Neural crest cell (in vitro differentiated cells): ENCODE measurements at places on chromosomes 3 and 15.

DNA sequence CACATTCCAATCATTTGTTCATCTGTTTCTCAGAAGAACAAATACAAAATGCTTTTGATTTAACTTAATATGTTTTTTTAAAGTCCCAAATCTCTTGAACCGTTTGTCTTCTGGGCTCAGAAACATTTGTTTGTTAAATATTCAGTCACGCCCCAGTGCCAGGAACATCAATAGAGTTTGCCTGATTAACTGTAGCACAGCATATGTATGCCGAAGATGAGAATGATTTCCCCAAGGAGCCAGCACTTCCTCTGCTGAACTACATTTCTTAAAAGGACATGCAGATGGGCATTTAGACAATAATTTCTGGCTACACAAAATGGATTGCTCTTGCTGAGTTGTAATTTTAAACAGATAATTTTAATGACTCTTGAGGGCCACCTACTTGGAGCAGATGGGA is 191.6 kb upstream of the FAM3D start:
- no peak for DNase-seq

GRCh38 chr15:91032919-91033803 is 10.8 kb upstream of the VPS33B start:
- peak; percentile 31 for DNase-seq

DNA sequence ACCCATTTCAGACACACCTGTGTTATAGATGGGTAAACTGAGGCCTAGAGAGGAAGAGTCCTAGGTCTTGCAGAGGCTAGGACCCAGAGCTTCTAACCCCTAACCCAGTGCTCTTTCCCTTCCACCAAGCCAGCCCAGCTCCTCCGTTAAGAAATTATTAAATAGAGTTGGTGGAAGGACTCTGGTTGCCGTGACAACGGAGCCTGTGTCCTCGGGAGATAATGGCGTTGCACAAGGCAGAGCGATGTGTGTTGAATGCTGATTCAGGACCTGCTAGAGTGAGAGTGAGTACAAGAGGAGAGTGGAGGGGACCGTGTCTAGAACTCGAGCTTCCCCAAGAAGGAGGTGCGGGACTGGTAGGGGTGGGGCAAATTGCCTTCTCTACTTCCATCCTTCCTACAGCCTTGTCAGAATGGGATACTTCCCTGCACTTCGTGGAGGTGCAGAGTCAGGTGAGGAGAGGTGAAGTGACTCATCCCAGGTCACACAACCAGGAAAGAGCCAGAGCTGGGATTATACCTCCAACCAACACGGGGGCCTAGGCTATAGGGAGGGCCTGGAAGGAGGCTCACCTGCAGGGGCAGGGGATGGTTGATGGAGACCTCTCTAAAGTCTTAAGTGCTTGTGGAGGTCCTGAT is 8.6 kb downstream of the SLC6A1 start:
- DNase-seq, result peak; percentile 62

DNA sequence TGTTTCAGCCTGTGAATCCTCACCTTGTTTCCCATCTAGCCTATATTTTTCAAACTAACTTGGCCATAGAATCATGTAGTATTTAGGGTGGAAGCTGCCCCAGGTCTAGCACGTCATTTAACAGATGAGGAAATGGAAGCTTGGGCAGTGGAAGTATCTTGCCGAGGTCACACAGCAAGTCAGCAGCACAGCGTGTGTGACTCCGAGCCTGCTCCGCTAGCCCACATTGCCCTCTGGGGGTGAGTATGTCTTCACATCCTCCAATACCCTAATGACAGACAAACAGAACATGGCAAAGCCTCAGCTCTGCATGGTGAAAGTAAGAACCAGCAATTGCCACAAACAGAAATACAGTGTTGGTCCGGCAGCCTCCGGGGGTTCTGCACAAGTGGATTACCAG is 2.2 kb upstream of the CCR5 start:
- DNase-seq, result no peak

GRCh38 chr15:79130535-79131130 is 40.1 kb upstream of the RASGRF1 start:
- DNase-seq, result no peak

DNA sequence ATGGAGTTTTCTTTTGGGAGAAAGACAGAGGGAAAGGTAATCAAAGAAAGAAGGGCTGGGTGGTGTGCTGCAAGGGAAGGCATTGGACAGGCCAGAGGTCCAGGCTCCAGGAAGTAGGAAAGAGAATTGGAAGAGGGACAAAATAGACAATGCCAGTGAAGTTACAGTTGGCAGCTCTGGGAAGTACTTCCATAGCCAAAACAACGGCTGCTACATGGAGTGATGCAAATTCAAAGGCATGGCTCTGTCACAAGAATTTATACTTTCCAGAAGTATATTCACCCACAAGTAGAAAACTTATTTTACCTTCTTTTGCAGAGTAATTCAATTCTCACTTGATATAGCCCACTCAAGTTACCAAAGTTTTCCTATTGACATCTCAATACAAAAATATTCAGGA is 191.5 kb downstream of the TNIK start:
- DNase-seq, result no peak

GRCh38 chr3:187321766-187322165 is 30.2 kb upstream of the MASP1 start:
- DNase-seq, result no peak

- DNase-seq, result peak; percentile 45
Measured at GRCh38 chr15:29570948-29571791, 251.1 kb downstream of the TJP1 start.

- no peak for DNase-seq
Measured at GRCh38 chr15:73366766-73367623, 1.8 kb downstream of the HCN4 start.

DNA sequence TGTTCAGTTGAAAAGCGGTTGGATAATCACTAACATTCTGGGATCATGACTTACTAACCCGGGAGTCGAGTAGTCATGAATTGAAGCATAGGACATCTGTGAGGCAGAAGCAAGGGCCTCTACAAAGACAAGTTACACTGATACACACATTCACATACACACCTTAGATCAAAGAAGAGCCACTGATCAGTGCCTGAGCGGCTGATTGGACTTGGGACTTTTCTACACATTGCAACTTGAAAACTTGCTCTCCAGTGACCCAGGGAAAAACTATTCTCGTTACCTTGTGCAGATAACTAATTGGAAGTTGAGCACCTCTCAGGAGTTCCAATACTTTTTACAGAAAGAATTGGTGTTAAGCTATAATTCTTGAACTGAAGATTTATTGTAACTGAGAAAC is 206.0 kb downstream of the CDIN1 start:
- no peak for DNase-seq

GRCh38 chr3:89332386-89332785 is 225.0 kb downstream of the EPHA3 start:
- peak; percentile 5 for DNase-seq

- no peak for DNase-seq
Measured at GRCh38 chr3:148591525-148591924, 106.2 kb upstream of the AGTR1 start.

- no peak for DNase-seq
Measured at GRCh38 chr3:14989943-14990779, 42.8 kb downstream of the NR2C2 start.

GRCh38 chr3:34924961-34925360 is 714.4 kb upstream of the ARPP21 start:
- DNase-seq, result no peak

GRCh38 chr3:98914210-98915080 is 12.9 kb upstream of the DCBLD2 start:
- no peak for DNase-seq

DNA sequence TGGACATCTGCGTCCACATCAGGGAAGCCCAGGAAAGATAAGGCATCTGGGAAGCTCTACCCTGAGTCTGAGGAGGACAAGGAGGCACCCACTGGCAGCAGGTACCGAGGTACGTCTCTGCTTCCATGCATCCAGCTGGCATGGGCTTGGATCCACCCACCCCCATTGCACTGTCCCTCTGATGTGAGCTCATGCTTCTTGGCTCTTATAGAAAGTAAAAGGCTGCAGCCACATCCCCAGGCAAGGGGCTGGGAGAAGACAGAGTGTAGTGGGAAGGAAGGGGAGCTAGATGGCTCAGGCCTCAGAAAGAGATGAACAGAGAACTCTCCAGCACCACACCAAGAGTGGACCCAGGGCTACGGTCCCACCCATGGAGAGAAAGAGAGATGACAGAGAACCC is 18.2 kb downstream of the PTH1R start:
- DNase-seq, result no peak

DNA sequence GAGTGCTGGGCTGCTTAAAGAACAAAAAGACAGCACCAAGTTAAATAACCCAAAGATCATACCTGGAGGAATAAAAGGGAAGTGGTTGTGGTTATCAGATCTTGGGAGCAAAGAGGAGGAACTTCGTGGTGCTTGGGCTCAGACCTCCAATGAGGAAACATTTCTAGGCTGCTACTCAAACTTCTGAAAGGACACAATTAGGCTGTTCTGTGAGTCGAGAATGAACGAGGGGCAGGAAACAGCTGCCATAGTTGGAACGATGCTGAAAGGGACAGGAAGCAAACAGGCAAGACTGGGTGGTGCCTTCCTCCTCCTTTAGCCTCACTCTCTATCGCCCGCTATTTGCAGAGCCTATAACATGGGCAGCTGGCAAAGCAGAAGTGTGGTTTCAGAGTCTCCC is 276.3 kb upstream of the ARRDC4 start:
- no peak for DNase-seq

- DNase-seq, result no peak
Measured at GRCh38 chr3:32421991-32422859, 30.6 kb downstream of the CMTM7 start.

GRCh38 chr15:69557707-69558409 is 105.2 kb downstream of the RPLP1 start:
- no peak for DNase-seq

GRCh38 chr3:109607897-109608296 is 270.6 kb upstream of the DPPA4 start:
- DNase-seq, result no peak

- no peak for DNase-seq
Measured at GRCh38 chr3:25938566-25939325, 148.9 kb downstream of the OXSM start.
